Bronchus fibroblast of lung (primary cell): ENCODE measurements at places on chromosomes 6 and 20. TPM values are rescaled to one million over a fixed set of nuclear protein-coding genes. Genes with fewer than 3 reads are reported as not detected.

The DOK5 gene
- total RNA-seq = 7.2 and 9.8 TPM in 2 replicates

The SLC4A11 gene
- total RNA-seq = 0.84 and 0.89 TPM in 2 replicates

The GSTA1 gene
- total RNA-seq = not detected in 2 replicates

The TCF15 gene
- total RNA-seq = under 0.01 TPM in 1 of 2 replicates, not detected in the other

The DNAH8 gene
- total RNA-seq = not detected in 2 replicates

The CALHM6 gene
- 1.8 and 2.2 TPM in 2 replicates for total RNA-seq

The MEI4 gene
- total RNA-seq = not detected in 2 replicates

The SLC22A1 gene
- total RNA-seq = under 0.01 TPM in 1 of 2 replicates, not detected in the other

The PSMB9 gene
- total RNA-seq = 4.2 and 4.9 TPM in 2 replicates

The ATP9A gene
- 6.2 and 6.4 TPM in 2 replicates for total RNA-seq

The TMEM244 gene
- not detected in 2 replicates for total RNA-seq

The GABRR1 gene
- not detected in 2 replicates for total RNA-seq

The SYCP2 gene
- total RNA-seq = under 0.01 and 0.15 TPM in 2 replicates

The NKAPL gene
- total RNA-seq = 0.89 and 1.3 TPM in 2 replicates

The PAK5 gene
- under 0.01 TPM in 1 of 2 replicates, not detected in the other for total RNA-seq

The PNLDC1 gene
- not detected in 2 replicates for total RNA-seq

The DLK2 gene
- 1.0 and 1.5 TPM in 2 replicates for total RNA-seq

The ARG1 gene
- not detected in 2 replicates for total RNA-seq

The PRL gene
- not detected in 2 replicates for total RNA-seq

The DAAM2 gene
- 7.9 TPM in 2 replicates for total RNA-seq

The TRPC4AP gene
- 72.3 and 75.2 TPM in 2 replicates for total RNA-seq

The MUC22 gene
- total RNA-seq = not detected in 2 replicates

The SNAP91 gene
- total RNA-seq = 0.15 TPM in 1 of 2 replicates, not detected in the other

The SIRPG gene
- not detected in 2 replicates for total RNA-seq

The ETV7 gene
- total RNA-seq = 0.30 TPM in 1 of 2 replicates, not detected in the other

The RAB44 gene
- total RNA-seq = under 0.01 TPM in 1 of 2 replicates, not detected in the other

The FAM83C gene
- under 0.01 TPM in 1 of 2 replicates, not detected in the other for total RNA-seq

The TAGAP gene
- total RNA-seq = not detected in 2 replicates

The XKR7 gene
- under 0.01 TPM in 1 of 2 replicates, not detected in the other for total RNA-seq

The ZDHHC14 gene
- 3.4 and 4.0 TPM in 2 replicates for total RNA-seq

The ADTRP gene
- total RNA-seq = 0.17 TPM in 1 of 2 replicates, not detected in the other

The BEND3 gene
- total RNA-seq = 1.3 and 1.5 TPM in 2 replicates

The OPRM1 gene
- total RNA-seq = not detected in 2 replicates

The HSPA12B gene
- total RNA-seq = 0.45 and 0.50 TPM in 2 replicates

The BACH2 gene
- total RNA-seq = 0.89 and 2.0 TPM in 2 replicates

The KIF25 gene
- total RNA-seq = 0.15 and 0.17 TPM in 2 replicates

The TMEM30A gene
- 48.3 and 51.3 TPM in 2 replicates for total RNA-seq
